ENCODE measurements at places on chromosomes 16 and 17. TPM values are rescaled to one million over a fixed set of nuclear protein-coding genes. Genes with fewer than 3 reads are reported as not detected.

The SLC16A5 gene
- total RNA-seq: 7.6 TPM

The CASKIN2 gene
- 32.6 TPM for total RNA-seq

The CPHXL2 gene
- not detected for total RNA-seq

The ICAM2 gene
- not detected for total RNA-seq

The C16orf89 gene
- not detected for total RNA-seq

The MMP28 gene
- 0.75 TPM for total RNA-seq

The ASGR2 gene
- total RNA-seq: not detected

The UBB gene
- total RNA-seq: 1,207 TPM

The RAMP2 gene
- total RNA-seq: 2.4 TPM

The RAB11FIP4 gene
- 0.99 TPM for total RNA-seq

The ABCA10 gene
- total RNA-seq: 1.8 TPM

The ST6GALNAC2 gene
- total RNA-seq: 1.9 TPM

The BRCA1 gene
- total RNA-seq: 7.3 TPM

The JUP gene
- total RNA-seq: 79.8 TPM

The PPP1R27 gene
- total RNA-seq: 0.62 TPM

The FLOT2 gene
- total RNA-seq: 104 TPM

The KRTAP1-1 gene
- not detected for total RNA-seq

The SLFN13 gene
- 6.4 TPM for total RNA-seq

The TRPV2 gene
- total RNA-seq: 1.3 TPM

The GSE1 gene
- total RNA-seq: 57.3 TPM

The MAPT gene
- 1.6 TPM for total RNA-seq

The PHKB gene
- total RNA-seq: 61.2 TPM

The FBXL19 gene
- 24.3 TPM for total RNA-seq

The IL34 gene
- 14.3 TPM for total RNA-seq

The SCGB1C2 gene
- not detected for total RNA-seq

The CHMP6 gene
- 35.9 TPM for total RNA-seq

The BPTF gene
- 98.5 TPM for total RNA-seq

The RNF227 gene
- 2.3 TPM for total RNA-seq

The KCTD19 gene
- 0.39 TPM for total RNA-seq

The APOH gene
- not detected for total RNA-seq

The NEUROD2 gene
- total RNA-seq: not detected
